ENCODE measurements at places on chromosomes 7 and 10.

- H3K27ac ChIP-seq: no peak overlapping the region
- H3K36me3 ChIP-seq: no peaks in the 10 kb centered on the region
- H3K4me3 ChIP-seq: no peak overlapping the region
- H3K4me1 ChIP-seq: peaks cover 7% of the 10 kb centered on the region
- DNase-seq: peak; percentile 62
- H3K27me3 ChIP-seq: no peaks in the 10 kb centered on the region
Observed at GRCh38 chr10:6053816-6054631, 8.1 kb downstream of the IL2RA start.

- H3K4me1 ChIP-seq: no peaks in the 10 kb centered on the region
- no peak overlapping the region for H3K27ac ChIP-seq
- no peak overlapping the region for H3K4me3 ChIP-seq
- no peak for DNase-seq
- no peaks in the 10 kb centered on the region for H3K27me3 ChIP-seq
Observed at GRCh38 chr7:158684329-158684728, 20.3 kb downstream of the NCAPG2 start.

- no peaks in the 10 kb centered on the region for H3K36me3 ChIP-seq
- H3K4me3 ChIP-seq: no peak overlapping the region
- peaks cover 4% of the 10 kb centered on the region for H3K27me3 ChIP-seq
- no peak for DNase-seq
Observed at GRCh38 chr7:28575241-28575643, 162.9 kb downstream of the CREB5 start.

DNA sequence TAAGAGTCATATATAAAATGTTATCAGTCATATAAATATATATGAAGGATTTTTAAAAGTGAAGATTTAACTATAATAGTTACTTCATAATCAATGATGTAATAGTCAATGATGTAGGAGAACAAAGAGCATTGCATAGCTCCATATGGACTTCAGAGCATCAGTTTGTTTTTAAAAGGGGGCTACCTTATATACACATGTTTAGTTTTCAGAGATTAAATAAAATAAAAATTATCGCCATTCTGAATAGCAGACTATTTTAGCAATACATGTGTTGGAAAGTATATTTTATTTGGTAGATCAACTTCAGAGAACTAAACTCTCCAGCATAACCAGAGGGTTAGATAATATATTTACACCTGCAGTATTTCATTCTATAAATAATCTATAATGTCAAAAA is 29.1 kb upstream of the EPC1 start:
- no peaks in the 10 kb centered on the region for H3K27me3 ChIP-seq
- peaks cover 36% of the 10 kb centered on the region for H3K4me1 ChIP-seq
- H3K4me3 ChIP-seq: peak overlapping the region; percentile 86
- H3K27ac ChIP-seq: no peak overlapping the region
- no peaks in the 10 kb centered on the region for H3K36me3 ChIP-seq
- DNase-seq: no peak

DNA sequence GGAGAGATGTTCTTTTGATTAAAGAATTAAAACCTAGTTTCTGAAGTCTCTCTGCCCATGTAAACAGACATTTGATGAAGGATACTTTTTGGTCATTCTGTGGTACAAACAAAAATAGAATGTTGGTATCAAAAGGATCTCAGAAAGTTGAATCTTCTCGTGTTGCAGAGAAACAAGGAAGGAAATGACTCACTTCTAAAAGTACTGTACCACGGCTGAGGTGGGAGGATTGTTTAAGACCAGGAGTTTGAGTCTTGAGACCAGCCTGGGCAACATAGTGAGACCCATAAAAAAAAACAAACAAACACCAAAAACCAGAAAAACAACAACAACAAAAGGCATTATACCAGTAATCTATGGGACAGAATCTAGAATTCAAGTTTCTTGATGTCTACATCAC is 69.7 kb downstream of the PRSS58 start:
- DNase-seq: no peak
- H3K4me3 ChIP-seq: no peak overlapping the region
- no peaks in the 10 kb centered on the region for H3K27me3 ChIP-seq
- H3K36me3 ChIP-seq: no peaks in the 10 kb centered on the region
- H3K27ac ChIP-seq: no peak overlapping the region

DNA sequence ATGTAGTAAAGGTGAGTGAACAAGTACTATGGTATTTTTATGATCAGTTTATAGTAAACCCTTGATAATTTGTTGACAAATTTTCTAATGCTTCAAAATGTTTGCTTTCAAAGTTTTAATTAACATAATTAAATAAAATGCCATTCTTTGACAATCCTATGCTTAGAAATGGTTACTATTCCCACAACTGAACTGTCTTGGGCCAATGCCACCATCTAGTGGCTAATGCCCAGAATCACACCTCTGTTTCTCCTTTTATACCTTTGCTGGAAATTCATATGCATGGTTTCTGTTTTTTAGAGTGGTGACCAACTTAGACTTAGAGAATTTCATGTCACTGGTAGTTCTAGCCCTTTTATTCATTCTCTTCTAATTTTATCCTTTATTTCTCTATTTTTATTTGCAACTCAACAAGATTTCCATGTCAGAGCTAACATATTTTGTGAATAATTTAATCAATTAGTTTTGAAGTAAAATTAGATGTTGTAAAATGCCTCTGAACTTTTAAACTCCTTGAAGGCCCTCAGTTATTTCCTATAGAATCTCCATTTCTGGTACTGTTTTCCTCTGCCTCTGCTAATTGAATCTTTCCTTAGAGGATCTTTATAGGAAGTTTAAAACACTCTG is 31.1 kb downstream of the PCGF5 start:
- H3K36me3 ChIP-seq: peaks cover 16% of the 10 kb centered on the region
- H3K27me3 ChIP-seq: no peaks in the 10 kb centered on the region
- DNase-seq: peak; percentile 58
- H3K27ac ChIP-seq: no peak overlapping the region
- no peaks in the 10 kb centered on the region for H3K4me1 ChIP-seq
- no peak overlapping the region for H3K4me3 ChIP-seq

- no peaks in the 10 kb centered on the region for H3K4me1 ChIP-seq
- H3K4me3 ChIP-seq: no peak overlapping the region
- H3K27ac ChIP-seq: no peak overlapping the region
- DNase-seq: no peak
Observed at GRCh38 chr10:30813872-30814481, 184.4 kb upstream of the LYZL2 start.

DNA sequence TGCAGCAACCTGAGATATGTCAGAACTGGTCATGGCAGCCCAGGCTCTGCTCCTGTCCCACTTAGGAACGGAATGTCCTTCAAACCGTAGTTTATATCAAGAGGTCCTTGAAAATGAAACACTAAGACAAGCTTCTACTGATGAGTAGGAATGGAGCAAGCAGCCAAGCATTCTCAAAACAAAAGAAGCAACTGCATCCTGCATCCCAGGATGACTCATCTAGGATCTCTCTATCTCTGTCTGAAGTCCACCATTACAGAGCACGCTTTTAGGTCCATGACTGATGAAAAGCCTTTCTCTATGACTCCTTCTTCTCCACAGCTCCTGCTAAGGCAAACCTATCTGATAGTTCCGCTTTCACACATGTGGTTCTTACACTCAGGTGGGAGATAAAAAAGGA is 16.3 kb downstream of the MBL2 start:
- H3K4me1 ChIP-seq: no peaks in the 10 kb centered on the region
- no peak for DNase-seq
- no peaks in the 10 kb centered on the region for H3K27me3 ChIP-seq
- H3K36me3 ChIP-seq: no peaks in the 10 kb centered on the region
- no peak overlapping the region for H3K27ac ChIP-seq

DNA sequence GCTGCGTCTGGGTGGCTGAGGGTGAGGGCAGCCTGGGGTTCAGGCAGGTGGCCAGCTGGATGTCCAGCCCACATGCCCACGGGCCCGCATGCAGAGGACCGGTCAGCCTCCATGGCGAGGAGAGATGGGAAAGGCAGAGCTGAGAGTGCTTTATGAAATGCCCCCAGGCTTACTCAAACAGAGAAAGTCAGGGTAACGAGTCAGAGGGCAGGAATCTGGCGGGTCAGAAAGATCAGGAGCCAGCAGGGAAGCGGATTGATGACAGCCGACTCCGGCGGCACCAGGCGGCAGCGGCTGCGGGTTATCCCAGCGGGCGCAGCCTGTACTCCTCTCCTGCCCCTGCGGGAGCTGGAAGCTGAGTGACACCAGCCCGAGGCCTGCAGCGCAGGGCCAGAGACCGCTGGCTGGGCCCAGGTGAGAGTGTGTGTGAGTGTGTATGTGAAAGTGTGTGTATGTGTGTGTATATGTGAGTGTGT is 13.4 kb downstream of the SLC13A4 start:
- no peak overlapping the region for H3K27ac ChIP-seq
- no peaks in the 10 kb centered on the region for H3K27me3 ChIP-seq
- no peak overlapping the region for H3K4me3 ChIP-seq
- no peaks in the 10 kb centered on the region for H3K36me3 ChIP-seq
- DNase-seq: no peak

GRCh38 chr7:48452218-48452617 is 281.0 kb downstream of the ABCA13 start:
- H3K36me3 ChIP-seq: no peaks in the 10 kb centered on the region
- no peaks in the 10 kb centered on the region for H3K4me1 ChIP-seq
- no peak for DNase-seq
- H3K4me3 ChIP-seq: no peak overlapping the region

DNA sequence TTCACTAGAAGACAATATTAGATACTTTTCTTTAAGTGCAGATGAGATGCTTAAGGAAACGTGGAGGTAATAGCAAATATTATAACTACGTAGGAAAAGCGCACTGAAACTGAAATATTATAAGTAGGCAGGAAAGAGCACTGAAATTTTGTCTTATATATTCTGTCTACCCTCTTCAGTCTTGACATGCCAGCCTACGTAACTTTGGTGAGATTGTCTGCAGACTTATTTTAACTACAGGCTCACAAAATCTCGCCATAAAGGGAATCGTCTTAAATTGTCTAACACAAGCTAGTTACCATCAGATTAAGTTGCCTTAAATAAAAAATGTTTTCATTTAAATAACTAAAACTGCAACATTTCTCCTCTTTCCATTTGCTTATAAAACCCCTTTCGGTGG is 280.1 kb upstream of the PTER start:
- H3K27ac ChIP-seq: no peak overlapping the region
- DNase-seq: no peak
- H3K4me3 ChIP-seq: no peak overlapping the region
- no peaks in the 10 kb centered on the region for H3K27me3 ChIP-seq

DNA sequence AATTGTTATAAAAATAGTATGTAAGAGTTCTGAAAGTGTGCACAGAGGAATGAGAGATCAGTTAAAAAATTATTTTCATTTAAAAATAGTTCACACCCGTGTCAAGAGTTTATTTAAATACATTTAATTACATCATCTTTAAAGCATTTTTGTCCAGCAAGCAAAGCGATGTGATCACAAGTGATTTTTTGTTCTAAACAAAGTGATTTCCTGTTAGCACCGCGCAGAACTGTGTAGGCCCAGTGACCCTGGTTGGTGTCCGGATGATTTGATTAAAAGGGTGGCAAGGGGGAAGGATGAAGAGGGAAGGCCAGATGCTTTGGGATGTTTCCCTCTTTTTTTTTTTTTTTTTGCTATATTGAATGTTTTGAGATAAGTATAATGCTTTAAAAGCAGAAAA is 227.8 kb upstream of the PITRM1 start:
- DNase-seq: no peak
- no peaks in the 10 kb centered on the region for H3K27me3 ChIP-seq
- peaks cover 5% of the 10 kb centered on the region for H3K4me1 ChIP-seq
- H3K4me3 ChIP-seq: no peak overlapping the region
- no peaks in the 10 kb centered on the region for H3K36me3 ChIP-seq
- H3K27ac ChIP-seq: no peak overlapping the region

DNA sequence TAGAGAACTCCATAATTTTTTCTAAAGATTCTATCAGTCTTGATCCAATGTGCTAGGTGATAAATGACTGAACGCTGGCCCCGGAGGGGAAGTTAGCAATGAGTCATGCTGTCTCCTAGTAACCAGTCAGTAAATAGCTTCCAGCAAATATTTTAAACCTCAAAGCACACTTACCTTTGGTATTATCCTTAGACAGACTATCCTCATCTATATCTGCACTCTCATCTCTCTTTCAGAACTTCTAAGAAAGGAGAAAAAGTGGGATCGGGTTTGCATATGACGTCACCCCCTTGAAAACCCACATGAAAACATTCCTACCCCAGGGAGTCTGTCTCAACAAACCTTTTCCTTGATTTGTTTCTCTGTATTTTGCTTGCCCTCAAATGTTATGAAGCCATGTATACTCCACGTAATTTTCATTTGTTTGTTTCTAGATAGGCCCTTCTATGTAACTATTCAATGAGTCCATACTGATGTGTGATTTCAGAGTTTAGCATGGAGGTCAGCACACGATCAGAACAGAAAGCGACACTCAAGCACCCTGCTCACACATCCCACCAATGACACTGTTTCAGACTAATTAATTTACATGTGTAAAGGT is 174.9 kb upstream of the NRP1 start:
- peak overlapping the region; percentile 23 for H3K27ac ChIP-seq
- peak; percentile 62 for DNase-seq
- no peak overlapping the region for H3K4me3 ChIP-seq
- peaks cover 16% of the 10 kb centered on the region for H3K4me1 ChIP-seq
- H3K36me3 ChIP-seq: no peaks in the 10 kb centered on the region

DNA sequence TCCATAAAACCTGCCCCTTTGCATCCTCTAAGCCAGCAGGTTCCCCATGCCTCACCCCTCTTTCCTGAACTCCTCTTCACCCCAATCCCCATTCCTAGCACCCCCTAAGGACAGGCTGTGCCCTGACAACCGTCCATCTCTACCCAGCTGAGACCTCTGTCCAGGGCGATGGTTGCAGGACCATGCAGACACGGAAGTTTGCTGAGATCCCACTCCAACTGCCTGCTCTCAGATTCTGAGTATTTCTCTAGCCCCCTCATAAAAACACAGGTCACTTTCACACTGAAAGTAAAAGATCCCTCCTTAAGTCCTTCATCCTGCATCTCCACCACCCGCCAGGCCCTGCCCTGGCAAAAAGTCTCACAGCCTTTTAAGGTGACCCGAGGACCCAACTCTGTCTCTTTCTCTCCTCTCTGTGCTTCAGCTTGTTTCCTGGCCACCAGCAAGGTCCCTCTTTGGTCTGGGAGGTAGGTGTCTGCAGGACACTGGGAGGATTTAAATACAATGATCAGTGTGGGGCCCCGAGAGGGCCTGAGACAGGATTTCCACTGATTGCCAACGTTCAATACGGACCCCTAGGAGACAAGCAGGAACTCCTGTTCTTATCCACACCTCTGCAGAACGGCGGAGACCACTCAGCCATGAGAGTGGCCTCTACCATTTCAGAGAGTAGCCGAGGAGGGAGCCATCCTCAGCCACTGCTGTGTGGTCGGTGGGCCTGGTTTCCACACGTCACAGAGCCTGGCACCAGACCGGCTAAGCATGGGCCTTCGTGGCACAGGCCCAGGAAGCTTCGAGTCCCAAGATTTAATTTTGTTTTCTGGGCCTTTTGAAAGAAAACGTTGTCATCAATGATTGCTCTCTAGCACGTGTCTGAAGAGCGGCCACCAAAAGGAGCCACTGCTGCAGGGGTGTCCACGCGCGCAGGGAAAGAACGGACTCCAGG is 27.9 kb downstream of the CALML3 start:
- H3K4me1 ChIP-seq: peaks cover 31% of the 10 kb centered on the region
- no peaks in the 10 kb centered on the region for H3K27me3 ChIP-seq
- H3K36me3 ChIP-seq: no peaks in the 10 kb centered on the region
- H3K4me3 ChIP-seq: no peak overlapping the region

- H3K36me3 ChIP-seq: no peaks in the 10 kb centered on the region
- no peak overlapping the region for H3K4me3 ChIP-seq
- H3K27ac ChIP-seq: no peak overlapping the region
- H3K27me3 ChIP-seq: no peaks in the 10 kb centered on the region
Observed at GRCh38 chr10:119517235-119518141, 25.0 kb downstream of the RGS10 start.

GRCh38 chr10:50501924-50502452 is 121.8 kb downstream of the SGMS1 start:
- no peak overlapping the region for H3K27ac ChIP-seq
- no peaks in the 10 kb centered on the region for H3K27me3 ChIP-seq
- no peak for DNase-seq
- H3K4me3 ChIP-seq: no peak overlapping the region

Data from body of pancreas (tissue), 4 donors.